ENCODE measurements at places on chromosomes 13 and 19. TPM values are rescaled to one million over a fixed set of nuclear protein-coding genes. Genes with fewer than 3 reads are reported as not detected.

The SPRY2 gene
- total RNA-seq: 46.1 TPM

DNA sequence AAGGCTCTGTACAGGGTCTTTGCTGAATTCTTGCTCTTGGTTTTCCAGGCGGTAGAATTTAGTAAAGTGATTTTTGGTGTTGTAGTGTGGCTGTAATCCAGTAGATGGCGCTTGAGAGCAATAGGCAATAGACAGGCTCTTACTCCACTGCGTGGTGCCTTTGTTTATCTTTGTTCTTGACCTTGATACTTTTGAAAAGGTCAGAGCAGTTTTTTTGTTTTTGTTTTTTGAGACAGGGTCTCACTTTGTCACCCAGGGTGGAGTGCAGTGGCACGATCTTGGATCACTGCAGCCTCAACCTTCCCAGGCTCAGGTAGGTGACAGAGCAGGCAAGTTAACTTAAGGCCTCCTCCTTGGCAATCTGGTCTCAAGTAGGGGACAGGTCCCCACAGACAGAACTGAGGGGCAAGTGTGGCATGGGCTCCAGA, 12.2 kb upstream of the LILRA5 start:
- no peak for DNase-seq

The POLR1G gene
- total RNA-seq: 2.9 TPM

The MBD3L2 gene
- not detected for total RNA-seq

The DMAC2 gene
- 70.6 TPM for total RNA-seq

DNA sequence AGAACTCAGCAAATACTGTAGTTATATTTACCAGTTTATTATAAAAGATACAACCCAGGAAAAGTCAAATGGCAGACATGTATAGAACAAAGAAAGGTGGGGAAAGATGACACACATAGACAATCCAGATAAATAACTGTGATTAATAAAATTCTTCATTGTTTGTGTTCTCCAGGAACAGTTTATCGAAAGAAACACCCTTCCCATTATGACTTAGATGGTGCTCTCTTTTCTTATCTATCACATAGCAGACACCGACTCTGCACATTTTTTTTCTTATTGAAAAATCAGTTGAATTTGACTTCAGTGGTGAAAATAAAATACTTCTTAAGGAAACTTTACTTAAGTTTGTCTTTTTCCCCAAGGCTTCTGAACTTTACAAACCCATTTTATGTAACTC, 6.2 kb downstream of the ZNF708 start:
- DNase-seq: no peak

DNA sequence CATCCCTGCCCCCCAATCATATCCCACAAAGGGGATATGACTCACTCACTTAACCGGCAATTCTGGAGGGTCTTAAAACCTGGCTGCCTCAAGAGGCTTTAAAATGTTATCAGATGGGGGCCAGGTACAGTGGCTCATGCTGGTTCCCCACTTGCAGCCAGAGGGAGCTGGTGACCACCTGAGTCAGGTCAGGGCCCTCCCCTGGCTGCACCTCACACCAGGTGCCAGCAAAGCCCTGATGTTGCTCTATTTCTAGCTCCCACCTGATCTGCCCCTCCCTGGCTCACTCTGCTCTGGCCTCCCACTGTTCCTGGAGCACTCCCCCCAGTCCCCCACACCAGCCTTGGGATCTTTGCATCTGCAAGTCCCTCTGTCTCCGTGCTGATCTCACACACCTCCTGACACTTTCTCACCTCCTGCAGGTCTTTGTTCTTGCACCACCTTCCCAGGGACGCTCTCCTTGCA, 14.2 kb downstream of the HPN start:
- no peak for DNase-seq

DNA sequence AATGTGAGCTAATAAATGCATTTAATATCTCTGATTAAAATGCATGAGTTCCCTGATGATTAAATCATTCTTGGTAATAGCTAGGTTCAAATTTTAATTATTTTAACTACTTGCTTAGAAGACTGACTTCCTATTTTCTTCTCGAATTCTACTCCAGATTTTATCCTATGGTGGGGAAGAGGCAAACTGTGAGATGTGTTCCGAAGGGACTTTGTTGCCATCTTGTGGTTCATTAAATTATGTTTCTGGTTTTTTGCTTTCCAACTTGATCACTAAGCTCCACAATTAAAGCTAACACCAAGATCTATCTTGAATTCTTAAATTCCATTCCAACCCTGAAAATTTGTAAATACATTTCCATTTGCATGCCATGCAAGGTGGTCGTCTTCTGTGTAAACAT, 538.4 kb upstream of the PCDH20 start:
- no peak for DNase-seq

The CD70 gene
- total RNA-seq: not detected

GRCh38 chr13:20411638-20412342, 113.9 kb downstream of the CRYL1 start:
- no peak for DNase-seq

The TGFBR3L gene
- total RNA-seq: 2.2 TPM

- DNase-seq: no peak
Measured at GRCh38 chr13:97136418-97136817, 85.7 kb upstream of the MBNL2 start.

GRCh38 chr13:48977973-48978372, 2.3 kb downstream of the FNDC3A start:
- no peak for DNase-seq

The B3GNT3 gene
- total RNA-seq: 0.33 TPM

DNA sequence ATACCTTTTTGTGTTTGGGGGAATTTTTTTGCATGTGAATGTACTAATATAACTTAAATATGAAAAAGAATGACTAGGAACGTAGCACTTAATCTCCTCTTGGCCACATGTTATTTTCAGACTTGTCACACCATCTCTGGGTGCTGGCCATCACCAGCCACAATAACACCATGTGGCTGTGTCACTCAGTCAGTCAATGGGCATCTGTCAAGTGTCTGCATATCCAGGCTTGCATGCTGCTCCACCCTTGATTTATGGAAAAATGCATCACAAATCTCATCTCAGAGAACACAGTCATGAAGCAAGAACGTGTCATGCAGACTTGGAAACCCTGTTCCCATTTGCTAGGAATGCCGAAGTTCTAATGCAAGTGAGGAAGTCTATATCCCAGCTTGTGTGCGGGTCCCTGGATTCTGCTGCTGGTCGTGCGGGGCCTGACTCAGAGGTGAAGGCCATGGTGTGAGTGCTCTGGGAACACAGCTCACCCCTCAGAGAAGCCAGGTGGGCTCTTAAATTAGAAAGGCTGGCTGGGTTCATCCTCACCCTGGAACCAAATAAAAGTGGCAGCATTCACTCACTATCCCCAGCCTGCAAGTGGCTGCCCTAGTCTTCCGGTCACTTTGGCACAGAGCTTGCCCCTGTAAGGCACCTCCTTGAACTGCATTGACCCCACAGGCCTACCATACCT, 53.6 kb upstream of the ARHGEF7 start:
- DNase-seq: peak; percentile 60

The MAG gene
- total RNA-seq: not detected

- DNase-seq: no peak
Measured at GRCh38 chr13:30763786-30764413, 28.6 kb downstream of the ALOX5AP start.

DNA sequence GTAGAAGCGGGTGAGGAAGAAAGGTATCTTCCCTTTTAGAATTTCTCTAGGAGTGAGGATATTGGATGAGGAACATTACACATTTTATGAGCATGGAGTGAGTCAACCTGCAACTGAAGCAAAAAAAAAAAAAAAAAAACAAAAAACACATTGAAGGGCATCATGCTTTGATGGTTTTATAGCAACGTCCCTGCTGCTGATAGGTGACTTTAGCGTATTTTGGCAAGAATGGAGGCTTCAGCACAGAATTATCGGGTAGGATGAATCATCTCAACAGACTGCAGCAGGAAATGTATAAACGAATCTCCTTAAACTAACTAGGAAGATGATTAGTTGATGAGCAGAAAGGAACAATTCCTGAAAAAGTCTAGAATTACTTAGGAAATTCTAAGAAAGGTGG, 1359.6 kb upstream of the ATXN8OS start:
- DNase-seq: no peak

DNA sequence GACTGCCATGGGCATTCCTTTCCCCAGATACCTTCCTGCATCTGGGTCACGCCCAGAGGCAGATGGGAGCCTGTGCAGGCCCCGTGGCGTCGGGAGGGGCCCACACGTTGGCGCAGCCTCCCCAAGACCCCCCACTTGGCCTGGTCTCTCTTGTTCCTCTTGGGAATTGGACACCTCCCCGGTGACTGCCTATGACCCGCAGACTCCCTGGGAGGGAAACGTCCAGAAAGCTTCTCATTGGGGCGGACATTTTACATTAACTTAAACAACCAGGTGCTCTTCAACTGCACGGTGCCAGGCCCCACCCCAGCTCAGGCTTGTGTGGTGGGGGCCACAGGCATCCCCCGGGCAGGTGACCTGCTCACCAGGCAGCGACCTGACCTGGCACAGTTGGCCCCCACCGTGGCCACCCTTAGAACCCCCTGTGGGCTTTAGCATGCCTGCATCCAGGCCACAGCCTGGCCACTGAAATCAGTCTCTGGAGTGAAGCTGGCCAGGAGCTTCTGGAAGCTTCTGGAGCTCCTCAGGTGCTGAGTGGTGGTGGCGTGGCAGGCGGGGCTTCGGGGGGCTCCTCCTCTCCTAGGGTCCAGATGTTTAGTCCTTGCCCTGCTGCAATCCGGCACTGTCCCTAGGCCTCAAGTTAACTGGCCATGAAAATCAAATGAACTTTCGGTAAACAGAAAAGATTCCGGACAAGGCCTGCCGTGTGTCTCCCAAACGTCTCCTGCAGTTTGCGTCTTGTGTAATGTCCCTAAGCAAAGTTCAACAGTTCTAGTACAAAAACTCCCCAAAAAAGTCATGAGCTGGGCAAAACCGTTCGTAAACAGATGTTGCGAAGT, 8.5 kb upstream of the PROZ start:
- no peak for DNase-seq
